Adipocyte (in vitro differentiated cells): ENCODE measurements at places on chromosomes 3 and 15.

GRCh38 chr15:45442507-45443135 is 64.3 kb upstream of the GATM start:
- peak; percentile 79 for DNase-seq

DNA sequence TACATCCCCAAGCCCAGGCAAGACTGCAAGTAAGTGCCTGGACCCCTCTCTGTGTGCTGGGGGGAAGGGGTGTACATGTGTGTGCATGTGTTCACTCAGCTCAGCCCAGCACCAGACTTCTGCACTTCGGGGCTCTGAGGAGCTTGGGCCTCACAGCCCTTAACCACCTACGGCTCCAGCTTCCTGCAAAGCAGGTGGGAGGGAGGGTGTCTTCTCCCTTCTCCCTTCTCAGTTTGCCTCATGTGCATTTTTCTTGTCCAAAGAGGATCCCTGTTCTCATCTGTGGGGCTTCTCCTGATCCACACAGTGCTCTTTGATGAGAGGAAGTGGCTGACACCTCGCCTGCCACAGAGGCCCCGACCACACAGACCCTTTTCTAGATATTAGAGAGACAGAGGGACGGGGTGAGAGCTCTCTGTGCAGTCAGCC is 69.3 kb downstream of the MESD start:
- no peak for DNase-seq

DNA sequence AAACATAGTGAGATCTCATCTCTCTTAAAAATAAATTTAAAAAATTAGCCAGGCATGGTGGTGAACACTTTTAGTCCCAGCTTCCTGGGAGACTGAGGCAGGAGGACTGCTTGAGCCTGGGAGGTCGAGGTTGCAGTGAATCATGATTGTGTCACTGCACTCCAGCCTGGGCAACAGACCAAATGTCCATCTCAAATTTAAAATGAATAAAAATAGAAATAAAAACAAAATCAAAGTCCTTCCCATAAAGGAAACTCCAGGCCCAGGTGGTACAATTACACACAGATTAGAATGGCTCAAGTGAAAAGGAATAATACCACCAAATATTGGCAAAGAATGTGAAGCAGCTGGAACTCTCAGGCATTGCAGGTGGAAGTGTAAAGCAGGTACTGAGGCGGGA is 19.3 kb upstream of the ATP10A start:
- DNase-seq: no peak

GRCh38 chr3:126960604-126960995 is 22.3 kb upstream of the PLXNA1 start:
- DNase-seq: no peak

DNA sequence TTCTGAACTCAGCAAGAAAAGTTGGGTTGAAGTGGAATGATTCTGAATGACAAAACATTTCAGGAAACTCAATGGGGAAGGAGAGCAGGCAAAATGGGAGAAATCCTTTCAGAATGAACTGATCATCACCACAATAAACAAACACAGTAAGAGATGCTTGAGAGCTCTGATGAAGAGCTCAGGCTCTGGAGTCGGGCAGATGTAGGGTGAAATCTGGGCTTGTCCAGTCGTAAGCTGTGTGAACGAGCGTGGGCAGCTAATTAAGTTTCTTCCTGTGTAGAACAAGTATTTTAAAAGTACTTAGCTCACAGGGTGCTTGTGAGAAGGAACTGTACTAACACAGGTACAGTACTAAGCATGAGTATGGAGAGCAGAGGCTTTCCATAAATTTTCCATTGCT is 406.2 kb downstream of the FOXP1 start:
- no peak for DNase-seq

GRCh38 chr3:85726241-85726640 is 767.5 kb downstream of the CADM2 start:
- no peak for DNase-seq

DNA sequence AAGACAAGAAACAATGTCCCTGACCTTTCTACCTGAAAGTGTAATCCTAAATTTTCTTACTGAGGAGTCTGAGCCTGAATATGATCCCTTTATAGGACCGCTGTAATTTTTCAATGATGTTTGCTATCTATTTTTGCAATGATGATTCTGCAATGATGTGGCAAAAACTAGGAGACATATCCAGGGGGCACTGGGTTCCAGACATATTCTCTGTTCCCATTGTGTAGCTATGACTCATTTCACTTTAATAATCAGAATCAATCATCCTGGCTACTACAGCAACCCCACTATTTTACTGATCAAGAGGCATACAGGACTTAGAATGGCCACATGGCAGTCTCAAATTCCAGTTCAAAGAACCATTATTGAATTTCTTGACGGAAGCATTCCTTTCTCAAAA is 85.9 kb downstream of the AQR start:
- no peak for DNase-seq

DNA sequence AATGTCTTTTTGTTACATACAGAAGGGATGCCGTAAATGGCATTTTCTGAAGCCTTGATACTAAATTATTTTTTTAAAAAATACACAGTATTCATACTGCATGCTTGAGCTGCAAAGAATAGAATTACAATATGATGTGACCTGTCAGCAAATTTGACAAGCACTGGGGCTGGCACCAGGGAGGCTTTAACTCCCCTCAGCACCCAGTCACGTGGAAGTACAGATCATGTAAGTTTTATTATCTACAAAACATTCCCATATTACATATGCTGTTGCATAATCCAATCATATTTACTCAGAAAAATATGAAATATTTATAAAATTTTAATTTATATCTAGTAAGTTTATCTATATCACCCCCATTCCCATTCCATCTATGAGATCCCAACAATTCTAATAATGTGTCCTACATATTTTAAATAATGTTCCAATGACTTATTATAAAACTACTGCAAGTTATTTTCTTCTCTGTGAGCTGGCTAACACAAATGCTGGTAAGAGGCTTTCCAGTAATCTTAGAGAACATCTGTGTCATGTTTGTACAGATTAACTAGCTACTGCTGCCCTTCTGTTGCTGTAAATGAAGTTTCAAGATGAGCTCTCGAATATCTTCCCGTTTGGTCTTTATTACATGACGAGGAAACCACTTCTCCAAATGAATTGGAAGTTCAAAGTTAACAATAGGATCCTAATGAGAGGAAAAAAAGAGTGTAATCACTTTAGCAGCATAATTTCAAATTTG is 5.2 kb upstream of the IMPG2 start:
- DNase-seq: peak; percentile 36

GRCh38 chr3:71672807-71673206 is 52.4 kb downstream of the EIF4E3 start:
- DNase-seq: no peak

GRCh38 chr15:72050700-72051099 is 67.2 kb downstream of the MYO9A start:
- peak; percentile 16 for DNase-seq

DNA sequence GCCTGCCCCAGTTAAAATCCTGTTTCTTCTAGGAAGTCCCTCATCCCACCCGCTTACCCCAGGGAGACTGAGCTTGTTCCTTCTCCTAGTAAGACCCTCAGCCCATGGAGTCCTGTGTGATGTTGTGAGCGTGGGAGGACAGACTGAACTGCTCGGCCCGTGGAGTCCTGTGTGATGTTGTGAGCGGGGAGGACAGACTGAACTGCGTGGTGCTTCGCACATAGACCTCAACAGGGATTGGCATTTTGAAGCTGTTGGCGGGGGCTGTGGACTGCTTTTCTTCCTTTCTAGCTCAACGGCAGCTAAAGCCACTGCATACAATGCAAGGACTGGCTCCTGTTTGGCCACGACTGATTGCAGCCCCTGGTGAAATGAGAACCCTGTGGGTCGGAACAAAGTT is 1.6 kb upstream of the SPTBN5 start:
- DNase-seq: no peak

DNA sequence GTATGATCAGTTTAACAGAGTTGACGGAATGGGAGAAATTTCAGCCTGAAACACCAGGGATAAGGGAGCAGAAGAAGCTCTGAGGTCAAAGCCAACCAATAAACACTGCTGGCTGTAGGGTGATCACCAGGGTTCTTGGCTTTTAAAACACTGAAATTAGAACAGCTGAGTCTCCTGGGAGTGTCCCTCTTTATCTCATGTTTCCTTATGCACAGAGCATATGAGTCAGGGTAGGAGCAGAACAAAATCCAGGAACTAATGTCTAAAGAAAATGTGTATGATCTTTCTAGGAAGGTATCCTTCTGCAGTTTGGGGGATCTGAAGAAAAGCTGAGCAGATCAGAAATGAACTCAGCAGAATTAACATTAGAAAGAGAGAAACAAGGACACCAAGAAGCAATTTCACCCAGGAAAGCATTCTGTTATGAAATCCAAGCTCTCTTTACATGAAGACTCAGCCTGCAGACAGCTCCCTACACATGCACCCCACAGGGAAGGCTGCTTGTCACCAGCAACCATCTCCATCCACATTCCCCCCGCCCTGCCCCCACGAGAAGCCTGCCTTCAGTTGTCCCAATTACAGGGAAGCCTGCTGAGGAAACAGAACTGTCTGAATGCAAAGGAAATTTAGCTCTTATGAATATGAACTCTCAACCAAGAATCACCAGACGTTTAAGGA is 469.7 kb downstream of the PDCD6IP start:
- peak; percentile 55 for DNase-seq

- DNase-seq: peak; percentile 76
Observed at GRCh38 chr3:105868431-105868741, 426 bp downstream of the CBLB start.

DNA sequence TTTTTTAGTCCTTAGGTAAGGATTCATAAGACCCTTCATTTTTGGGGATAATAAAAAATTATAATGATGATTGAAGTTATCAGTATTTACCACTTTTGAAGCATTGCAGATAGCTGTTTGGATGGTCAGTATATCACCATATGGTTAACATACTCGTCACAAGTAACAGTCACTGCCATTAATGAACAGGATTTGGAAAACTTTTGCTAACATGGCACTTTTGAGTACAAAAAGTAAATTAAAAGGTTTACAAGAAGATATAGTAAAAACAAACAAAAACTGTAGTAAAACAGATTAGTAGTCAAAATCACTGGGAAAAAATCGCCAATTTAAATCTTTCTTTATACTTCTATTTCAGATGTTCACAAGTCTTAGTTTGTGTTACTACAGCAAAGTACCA is 37.8 kb upstream of the ST3GAL6 start:
- no peak for DNase-seq

- peak; percentile 52 for DNase-seq
Observed at GRCh38 chr3:148998297-148998696, 7.0 kb downstream of the GYG1 start.

DNA sequence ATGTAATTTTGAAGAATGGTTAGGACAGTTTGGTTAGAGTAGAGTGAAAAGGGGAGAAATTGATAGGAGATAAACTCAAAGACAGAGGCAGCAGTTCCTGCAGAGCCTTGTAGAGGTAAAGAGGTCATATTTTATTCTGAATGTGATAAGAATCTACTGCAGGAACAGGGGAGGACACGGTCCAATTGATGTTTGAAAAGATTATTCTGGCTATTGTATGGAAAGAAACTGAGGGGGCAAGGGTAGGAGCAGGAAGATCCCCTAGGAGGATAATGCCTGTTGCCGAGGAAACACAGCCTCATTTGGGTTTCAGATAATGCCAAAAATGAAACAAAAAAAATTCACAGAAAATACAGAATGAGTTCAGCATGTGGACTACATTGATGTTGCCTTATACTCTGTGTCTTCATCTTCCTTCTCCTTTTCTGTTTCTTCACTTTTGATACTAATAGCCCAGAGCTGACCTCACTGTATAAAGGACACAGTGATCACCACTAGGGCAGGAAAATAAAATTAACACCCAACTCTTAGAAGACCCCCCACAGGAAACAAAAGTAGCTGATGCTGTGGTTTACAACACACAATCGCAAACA is 454.6 kb upstream of the UBE2E2 start:
- no peak for DNase-seq

DNA sequence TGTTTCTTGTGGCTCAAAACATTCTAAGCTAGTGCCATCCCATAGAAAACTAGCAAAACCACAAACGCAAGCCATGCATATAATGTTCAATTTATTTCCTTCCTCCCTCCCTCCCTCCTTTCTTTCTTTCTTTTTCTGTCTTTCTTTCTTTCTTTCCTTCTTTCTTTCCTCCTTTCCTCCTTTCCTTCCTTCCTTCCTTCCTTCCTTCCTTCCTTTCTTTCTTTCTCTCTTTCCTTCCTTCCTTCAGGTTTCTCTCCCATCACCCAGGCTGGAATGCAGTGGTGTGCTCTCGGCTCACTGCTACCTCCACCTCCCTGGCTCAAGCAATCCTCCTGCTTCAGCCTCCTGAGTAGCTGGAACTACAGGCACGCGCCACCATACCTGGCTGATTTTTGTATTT is 492.8 kb upstream of the PROK2 start:
- no peak for DNase-seq

DNA sequence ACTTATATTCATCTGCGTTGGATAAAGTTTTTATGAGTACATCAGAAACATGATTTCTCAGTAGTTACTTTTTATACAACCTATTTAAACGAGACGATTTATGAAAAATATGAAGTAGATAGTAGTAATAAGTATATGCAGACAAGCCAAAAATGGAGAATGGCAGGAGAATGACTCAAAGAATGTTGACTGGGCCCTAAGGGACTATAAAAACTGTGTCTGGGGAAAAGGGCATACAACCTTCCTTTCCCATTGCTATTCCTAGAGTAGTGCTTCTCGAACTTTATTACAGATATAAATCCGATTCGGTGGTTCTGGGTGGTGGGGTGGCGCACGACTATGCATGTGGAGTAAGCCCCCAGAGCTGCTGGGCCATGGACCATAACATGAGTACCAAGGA is 558.5 kb downstream of the FOXP1 start:
- DNase-seq: no peak

GRCh38 chr15:29090617-29091466 is 178.8 kb downstream of the NSMCE3 start:
- DNase-seq: peak; percentile 48

GRCh38 chr3:36557021-36557707 is 176.9 kb downstream of the STAC start:
- no peak for DNase-seq

- peak; percentile 55 for DNase-seq
Observed at GRCh38 chr15:64895285-64896065, 16.2 kb upstream of the ANKDD1A start.

DNA sequence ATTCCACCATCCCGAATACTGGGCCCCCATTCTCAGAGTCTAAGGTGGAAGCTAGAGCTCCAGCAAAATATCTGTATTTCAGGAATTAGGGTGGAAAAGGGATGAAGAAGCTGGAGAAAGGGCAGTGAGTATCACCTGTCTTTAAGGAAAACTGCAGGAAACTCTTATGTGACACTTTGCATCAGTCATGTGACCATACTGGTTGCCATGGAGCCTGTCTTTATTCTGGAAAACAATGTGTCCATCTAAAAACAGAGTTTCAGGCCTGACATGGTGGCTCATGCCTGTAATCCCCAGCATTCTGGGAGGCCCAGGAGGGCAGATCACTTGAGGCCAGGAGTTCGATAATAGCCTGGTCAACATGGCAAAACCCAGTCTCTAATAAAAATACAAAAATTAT is 52.9 kb upstream of the FSIP1 start:
- DNase-seq: no peak

- no peak for DNase-seq
Observed at GRCh38 chr15:39338251-39338650, 242.6 kb upstream of the THBS1 start.

- peak; percentile 91 for DNase-seq
Observed at GRCh38 chr3:149575961-149576564, 81.8 kb downstream of the WWTR1 start.
